ENCODE measurements at places on chromosomes 3 and 15.

- DNase-seq = peak; percentile 67
Measured at GRCh38 chr3:48194446-48195071, 6.3 kb upstream of the CDC25A start.

GRCh38 chr3:34140616-34141015 is 342.2 kb downstream of the PDCD6IP start:
- DNase-seq = no peak

- DNase-seq = no peak
Measured at GRCh38 chr3:60140160-60140559, 1090.3 kb upstream of the CFAP20DC start.

DNA sequence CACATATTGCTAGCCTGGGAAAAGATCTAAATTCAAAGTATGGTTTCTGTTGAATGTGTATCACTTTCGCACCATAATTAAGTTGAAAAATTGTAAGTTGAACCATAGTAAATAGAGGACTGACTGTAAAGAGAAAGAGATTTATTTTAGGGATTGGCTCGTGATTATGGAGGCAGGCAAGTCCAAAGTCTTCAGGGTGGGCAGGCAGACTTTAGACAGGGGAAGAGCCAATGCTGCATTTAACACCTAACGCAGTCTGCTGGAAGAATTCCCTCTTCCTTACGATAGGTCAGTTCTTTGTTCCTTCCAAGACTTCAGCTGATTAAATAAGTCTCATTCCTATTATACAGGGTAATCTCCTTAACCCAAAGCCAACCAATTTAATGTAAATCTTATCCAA is 15.8 kb downstream of the C3orf85 start:
- no peak for DNase-seq

DNA sequence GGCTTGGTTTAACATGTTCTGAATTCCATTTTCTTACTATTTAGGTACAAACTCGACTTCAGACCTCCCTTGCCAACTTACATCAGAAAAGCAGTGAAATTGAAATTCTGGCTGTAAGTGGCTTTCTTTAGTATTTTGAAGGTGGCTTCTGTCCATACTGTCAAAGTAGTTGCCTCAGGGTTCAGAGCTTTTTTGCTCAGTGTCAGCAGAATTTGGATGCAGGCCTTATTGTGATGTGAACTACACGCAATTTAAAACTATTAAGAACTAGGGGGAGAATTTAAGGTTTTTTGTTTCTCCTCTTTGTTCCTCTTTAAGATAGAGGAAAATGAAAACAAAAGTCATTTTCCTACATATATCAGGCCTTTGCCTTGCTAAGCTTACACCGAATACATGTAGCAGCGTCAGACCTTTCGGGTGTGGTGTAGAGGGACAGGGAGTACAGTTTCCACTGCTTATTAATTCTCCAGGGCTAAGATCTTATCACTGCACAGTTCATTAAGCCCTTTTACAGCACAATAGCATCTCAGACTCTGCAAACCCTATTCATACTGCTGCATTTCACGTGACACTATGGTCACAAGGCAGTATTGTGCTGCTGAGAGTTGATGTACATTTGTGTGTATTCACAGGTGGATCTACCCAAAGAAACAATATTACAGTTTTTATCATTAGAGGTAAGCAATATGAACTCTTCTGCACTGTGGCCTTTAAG is 6.7 kb downstream of the SRP14 start:
- DNase-seq = no peak

DNA sequence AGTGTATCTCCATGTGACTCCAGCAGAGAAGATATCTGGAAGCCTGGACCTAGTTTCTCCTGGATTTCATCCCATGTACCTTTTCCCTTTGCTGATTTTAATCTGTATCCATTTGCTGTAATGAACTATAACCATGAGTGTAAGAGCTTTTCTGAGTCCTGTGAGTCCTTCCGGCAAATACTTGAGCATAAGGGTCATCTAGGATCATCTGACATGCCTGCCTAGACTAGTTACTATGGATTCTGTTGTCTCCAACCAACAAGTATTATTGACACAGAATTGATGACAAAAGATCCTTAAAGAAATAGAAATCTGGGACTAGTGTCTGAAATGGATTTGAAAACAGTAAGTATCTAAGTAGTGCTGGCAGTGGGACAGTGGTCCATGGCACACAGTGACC is 11.3 kb upstream of the UBE3A start:
- DNase-seq = no peak

GRCh38 chr3:32422943-32423342 is 31.3 kb downstream of the CMTM7 start:
- peak; percentile 24 for DNase-seq

- DNase-seq = no peak
Measured at GRCh38 chr15:99328106-99329072, 77.1 kb downstream of the LRRC28 start.

GRCh38 chr3:150079029-150079739 is 108.5 kb upstream of the PFN2 start:
- DNase-seq = peak; percentile 73

DNA sequence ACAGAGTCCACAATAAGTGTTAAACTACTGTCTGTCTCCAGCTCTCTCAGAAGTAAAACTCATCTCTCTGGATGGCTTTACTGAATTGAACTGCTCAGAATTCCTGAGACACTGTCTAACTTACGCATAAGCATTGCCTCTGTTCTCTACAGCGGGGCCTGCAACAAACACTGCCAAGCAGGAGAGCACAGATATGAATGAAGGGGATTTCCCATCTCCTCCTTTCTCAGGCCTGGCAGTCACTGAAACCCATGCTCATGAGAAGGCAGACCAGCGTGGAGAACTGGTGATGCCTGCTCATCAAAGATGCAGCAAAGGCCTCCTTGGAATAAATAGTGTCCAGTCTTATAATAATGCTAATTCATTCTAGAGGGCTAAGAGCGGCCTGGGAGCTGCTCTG is 10.3 kb downstream of the RASGRP1 start:
- no peak for DNase-seq

DNA sequence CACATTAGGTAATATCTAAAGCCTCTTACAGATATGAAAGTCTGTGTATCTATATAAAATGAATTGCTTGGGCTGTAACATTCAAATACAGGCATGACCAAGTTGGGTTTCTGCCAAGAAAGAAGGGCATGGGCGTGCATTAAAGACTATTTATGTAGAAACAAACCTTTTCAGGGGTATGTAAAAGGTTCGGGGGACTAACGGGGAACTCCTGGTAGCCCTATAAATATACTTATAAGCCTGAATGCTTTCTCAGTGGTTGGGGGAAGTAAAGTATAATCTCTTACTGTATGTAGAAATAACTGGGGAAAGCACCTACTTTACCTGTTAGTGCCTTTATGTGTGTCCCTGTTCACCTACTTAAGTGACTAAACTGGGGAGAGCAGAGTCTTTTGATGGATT is 154.5 kb upstream of the TBL1XR1 start:
- no peak for DNase-seq

GRCh38 chr3:131630097-131630496 is 127.3 kb upstream of the MRPL3 start:
- DNase-seq = no peak

DNA sequence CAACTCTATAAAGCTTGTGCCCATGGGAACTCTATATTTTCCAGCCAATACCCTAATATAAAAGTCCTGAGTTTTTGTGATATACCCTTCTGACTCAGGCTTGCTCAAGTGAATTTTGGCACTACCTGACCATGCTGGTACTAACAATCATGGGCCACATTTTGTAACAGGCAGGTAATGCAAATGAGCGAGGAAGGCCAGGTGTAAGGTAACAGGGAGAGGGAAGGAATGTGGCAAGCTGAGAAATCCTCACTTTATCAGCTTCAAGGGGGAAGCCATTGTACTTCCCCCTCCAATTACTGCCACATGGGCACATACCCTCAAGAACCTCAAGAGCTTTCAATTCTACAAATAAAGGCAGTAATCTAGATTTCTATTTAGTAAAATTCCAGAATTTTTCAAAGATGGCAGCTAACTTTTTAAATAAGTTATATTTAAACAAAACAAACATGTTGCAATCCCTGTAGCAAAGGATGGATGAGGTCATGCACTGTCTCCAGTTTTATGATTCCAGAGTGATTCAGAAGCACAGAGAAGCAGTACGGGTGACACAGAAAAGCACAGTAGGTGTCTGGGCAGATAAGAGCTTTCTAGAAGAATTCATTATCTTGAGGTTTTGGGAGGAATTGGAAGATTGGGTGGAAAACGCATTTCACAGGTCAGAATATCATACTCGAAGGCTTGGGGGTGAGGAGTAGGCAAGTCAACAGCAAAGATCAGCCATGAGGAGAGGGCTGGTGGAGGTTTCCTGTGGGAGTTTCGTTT is 87.6 kb downstream of the FOXP1 start:
- DNase-seq = no peak

DNA sequence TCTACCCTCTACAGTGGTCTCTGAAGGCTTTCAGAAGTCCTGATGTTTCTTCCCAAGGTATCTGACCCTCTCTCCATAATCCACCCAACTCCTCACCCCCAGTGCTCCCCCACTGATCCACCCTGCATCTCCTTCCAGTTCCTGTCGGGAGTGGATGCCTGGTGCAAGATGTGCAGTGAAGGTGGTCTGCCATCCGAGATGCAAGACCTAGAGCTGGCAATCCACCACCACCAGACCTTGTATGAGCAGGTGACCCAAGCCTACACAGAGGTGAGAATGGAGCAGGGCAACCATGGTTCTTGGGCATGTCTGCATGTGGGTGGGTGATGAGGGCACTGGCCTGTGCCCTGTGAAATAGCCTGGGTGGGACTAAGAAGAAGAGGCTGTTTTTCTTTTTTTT is 337.8 kb upstream of the ROPN1 start:
- DNase-seq = no peak

DNA sequence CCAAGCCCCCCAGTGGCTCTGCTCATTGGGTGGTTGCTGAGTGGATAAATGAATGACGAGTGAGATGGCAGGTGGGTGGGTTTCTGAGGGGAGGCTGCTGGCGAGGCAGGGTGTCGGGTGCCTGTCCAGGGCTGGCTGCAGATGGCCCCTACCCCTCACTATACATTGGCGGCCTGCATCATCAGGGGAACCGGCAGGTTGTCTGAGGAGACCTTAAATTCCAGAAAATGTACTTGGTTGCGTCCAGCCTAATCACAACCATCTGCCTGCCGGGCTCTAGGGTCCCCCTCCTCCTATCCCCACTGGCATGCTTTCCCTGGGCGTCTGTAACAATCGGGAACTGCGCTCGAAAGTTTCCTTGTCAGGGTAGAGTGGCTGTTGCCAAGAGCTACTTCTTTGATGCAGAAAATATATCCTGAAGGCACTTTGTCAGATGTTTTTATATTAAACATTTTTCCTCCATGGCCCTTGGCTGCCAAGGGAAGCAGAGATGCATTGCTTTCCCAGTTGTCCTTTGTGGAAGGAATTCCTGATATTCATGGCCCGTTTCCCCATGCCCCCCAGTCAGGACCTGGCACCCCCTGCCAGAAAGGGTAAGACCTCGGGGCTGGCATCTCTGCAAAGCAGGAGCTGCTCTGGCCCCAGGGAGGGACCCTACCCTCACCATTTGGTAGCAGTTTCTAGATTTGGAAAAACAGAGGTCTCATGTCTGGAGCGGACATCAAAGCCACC is 22.9 kb downstream of the SMAD6 start:
- no peak for DNase-seq

GRCh38 chr3:149796026-149796425 is 3.7 kb upstream of the ANKUB1 start:
- DNase-seq = no peak

DNA sequence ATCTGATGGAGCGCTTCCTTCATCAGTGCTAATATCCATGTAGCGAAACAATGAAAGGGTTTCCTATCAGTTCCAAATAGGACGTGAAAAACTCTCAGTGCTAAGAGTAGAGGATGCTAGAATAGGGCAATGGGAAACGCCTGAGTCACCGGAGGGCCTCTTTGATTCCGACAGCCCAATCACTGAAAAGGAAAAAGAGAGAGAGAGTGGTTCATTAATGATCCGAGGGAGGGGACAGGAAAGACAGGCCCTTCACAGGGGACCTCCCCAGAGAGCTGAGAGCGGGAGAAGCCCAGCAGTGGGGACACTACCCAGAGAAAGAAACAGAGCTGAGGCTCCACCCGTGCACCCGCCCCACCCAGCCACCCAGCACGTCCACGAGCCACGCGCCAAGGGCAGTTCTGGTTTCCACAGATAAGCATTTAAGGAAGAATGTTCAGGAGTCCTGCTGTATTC is 76.9 kb downstream of the RPN1 start:
- no peak for DNase-seq

DNA sequence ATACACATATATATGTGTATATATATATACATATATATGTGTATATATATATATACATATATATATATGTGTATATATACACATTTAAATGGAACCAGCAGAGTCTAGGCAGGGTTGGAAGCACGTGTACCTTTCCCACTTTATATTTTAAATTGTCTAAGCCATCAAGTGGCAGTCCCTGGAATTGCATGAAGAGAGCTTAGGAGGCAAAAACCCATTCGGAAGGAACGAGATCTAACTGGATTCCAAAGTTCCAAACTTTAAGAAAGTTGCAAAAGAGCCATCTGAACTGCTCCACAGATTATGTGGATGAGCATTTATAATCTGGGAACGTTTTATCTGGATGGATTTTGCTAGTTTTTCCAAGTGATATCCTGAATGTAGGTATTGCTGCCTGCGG is 186.5 kb downstream of the FOXP1 start:
- DNase-seq = no peak

GRCh38 chr3:38029400-38030125 is at the start of gene PLCD1:
TSS of gene PLCD1 (minus strand) at chr3:38029642. CDS start at chr3:38029539, 103 bp downstream.
- no peak for DNase-seq

DNA sequence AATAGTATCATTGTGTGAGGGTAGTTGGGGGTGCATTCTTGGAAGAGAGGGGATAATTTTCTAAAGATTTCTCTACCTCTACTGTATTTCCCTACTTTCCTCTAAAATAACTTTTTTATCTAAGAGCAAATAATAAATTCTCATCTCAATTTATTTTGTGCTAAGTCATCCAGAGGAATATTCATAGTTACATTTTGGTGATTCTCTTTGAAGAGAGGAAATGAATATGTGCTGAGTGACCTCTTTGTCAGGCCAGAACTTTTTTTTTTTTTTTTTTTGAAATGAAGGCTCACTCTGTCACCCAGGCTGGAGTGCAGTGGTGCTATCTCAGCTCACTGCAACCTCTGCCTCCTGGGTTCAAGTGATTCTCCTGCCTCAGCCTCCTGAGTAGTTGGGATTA is 15.1 kb upstream of the CCDC80 start:
- no peak for DNase-seq

DNA sequence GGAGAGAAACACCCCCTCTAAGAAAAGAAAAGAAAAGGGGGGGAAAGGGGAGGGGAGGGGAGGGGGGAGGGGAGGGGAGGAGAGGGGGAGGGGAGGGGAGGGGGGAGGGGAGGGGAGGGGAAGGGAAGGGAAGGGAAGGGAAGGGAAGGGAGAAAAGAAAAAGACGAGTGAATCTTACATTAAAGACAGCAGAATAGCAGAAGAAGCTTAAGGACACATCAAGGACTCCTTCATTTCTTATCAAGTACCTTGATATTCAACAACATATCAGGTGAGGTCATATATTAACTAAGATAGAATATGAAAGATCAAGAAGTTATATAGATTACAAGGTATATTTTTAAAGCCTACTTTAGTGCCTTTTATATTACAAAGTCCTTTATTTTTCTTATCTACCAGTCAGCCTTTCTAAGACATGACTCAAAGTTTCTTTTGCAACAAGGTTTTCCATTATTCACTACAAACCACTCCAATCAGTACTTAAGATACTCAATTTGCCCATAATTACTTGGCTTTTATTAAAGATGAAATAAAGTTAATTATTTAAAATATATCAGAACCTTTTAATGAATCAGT is 17.7 kb upstream of the AADAC start:
- DNase-seq = no peak
